Omental fat pad (tissue), 4 donors: ENCODE measurements at places on chromosomes 6 and 20. TPM values are rescaled to one million over a fixed set of nuclear protein-coding genes. Genes with fewer than 3 reads are reported as not detected.

WFDC2 gene
- 5.7 TPM for total RNA-seq

SIRPG gene
- total RNA-seq = not detected

MYO6 gene
- 16.8 TPM for total RNA-seq

PRELID3B gene
- 59.1 TPM for total RNA-seq

WFDC10B gene
- total RNA-seq = not detected

TRIM15 gene
- total RNA-seq = not detected

FOXC1 gene
- 9.2 TPM for total RNA-seq

EPPIN gene
- total RNA-seq = not detected

ELOVL4 gene
- total RNA-seq = 0.95 TPM

SEMG1 gene
- not detected for total RNA-seq

OPRL1 gene
- total RNA-seq = 1.5 TPM

DDO gene
- 2.4 TPM for total RNA-seq

CST3 gene
- 1,738 TPM for total RNA-seq

CLIC5 gene
- 14.8 TPM for total RNA-seq
